Activated naive CD8-positive, alpha-beta T cell treated with anti-CD3 and anti-CD28 coated beads for 36 hours (primary cell): ENCODE measurements at places on chromosomes 4 and X. TPM values are rescaled to one million over a fixed set of nuclear protein-coding genes. Genes with fewer than 3 reads are reported as not detected.

The PRSS12 gene
- total RNA-seq = not detected

DNA sequence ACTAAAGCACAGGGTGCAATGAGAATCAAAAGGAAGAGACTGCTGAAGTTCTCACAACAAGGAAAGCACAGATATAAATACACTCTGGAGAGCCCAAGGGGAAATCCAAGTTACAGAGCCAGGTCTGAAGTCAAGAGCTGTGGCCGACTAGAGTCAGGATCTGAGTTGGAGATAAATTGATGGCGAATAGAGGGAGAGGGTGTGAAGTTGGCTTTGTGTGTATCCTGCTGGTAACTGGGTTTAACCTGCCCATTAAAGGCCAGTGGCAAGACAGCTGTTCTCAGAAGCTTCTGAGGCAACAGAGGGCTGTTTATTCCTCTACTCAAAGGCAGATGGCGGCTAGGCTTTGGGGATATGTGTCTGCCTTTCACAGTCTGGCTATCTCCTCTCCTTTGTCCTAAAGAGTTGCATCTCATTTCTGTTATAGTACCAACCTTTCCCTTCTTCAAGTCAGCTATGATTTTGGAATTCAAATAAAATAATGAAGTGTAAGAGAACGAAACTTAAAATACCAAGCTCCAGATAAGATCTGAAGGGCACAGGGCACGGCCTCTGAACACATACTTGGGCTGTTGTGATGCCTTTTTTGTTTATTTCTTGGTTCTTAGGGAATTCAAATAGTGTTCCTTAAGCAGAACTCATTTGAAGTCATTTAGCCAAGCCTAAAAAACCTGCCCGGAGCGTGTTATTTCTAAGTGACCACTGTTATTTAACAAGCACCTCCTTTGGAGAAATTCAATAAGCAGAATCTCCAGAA, 142.1 kb downstream of the APBB2 start:
- H3K27me3 ChIP-seq = peaks cover 9% of the 10 kb centered on the region
- H3K4me3 ChIP-seq = no peak overlapping the region
- no peak for DNase-seq
- H3K4me1 ChIP-seq = no peaks in the 10 kb centered on the region
- no peaks in the 10 kb centered on the region for H3K36me3 ChIP-seq

DNA sequence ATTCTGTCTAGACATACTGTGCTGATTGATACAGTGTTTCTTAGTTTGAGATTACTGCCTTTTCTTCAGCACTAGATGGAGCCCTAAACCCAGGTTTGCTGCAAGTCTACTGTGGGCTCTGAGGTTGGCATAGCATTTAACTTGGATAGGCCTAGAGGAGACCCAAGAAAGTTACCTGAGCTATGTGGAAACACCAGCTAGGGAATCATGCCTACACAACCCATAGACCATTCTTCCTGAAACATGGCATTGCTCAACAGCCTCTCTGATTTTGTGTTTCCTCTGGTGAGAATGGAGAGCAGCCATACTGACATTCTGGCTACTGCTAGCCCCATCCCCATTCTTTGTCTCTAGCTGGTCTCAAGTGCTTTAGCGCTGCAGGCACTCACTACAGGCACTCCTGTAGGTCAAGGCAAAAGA, 287.7 kb upstream of the PCDH18 start:
- H3K36me3 ChIP-seq = no peaks in the 10 kb centered on the region
- no peak for DNase-seq
- H3K4me3 ChIP-seq = no peak overlapping the region
- H3K4me1 ChIP-seq = no peaks in the 10 kb centered on the region

GRCh38 chr4:139808808-139809756, 143.5 kb downstream of the MGST2 start:
- no peak overlapping the region for H3K27ac ChIP-seq
- DNase-seq = no peak
- H3K27me3 ChIP-seq = no peaks in the 10 kb centered on the region
- no peaks in the 10 kb centered on the region for H3K36me3 ChIP-seq

The RASSF6 gene
- not detected for total RNA-seq
